Stimulated activated effector memory CD8-positive, alpha-beta T cell treated with anti-CD3 and anti-CD28 coated beads, Interleukin-12 subunit alpha, Interleukin-12 subunit beta, amount 100 ng/mL, for 72 hours (primary cell): ENCODE measurements at places on chromosomes 6 and 20.

GRCh38 chr6:40631744-40632143 is 44.6 kb upstream of the LRFN2 start:
- DNase-seq, result no peak

- DNase-seq, result peak; percentile 25
These were observed 7.4 kb upstream of the ADTRP start for GRCh38 chr6:11785774-11786579.

DNA sequence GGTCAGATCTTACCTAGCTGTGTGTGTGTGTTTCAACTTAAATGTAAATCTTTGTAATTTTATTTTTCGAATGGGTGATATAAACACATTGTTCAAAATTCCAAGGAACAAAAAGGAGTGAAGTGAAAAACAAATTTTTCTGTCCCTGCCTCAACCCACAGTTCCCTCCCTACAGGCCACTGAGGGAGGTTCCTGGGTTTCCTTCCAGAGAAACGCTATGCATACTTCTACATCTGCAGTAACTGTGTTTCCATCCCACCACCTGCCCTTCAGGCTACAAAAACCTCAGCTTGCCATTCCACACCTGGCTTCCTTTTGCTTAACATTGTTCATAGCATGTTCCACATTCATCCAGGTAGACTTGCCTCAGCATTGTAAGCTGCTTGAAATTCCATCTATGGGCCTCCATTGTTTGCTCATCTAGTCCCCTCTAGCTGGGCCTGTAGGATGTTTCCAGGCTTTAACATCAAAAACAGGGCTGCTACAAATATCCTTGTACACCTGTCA is 12.0 kb downstream of the ANGPT4 start:
- no peak for DNase-seq

DNA sequence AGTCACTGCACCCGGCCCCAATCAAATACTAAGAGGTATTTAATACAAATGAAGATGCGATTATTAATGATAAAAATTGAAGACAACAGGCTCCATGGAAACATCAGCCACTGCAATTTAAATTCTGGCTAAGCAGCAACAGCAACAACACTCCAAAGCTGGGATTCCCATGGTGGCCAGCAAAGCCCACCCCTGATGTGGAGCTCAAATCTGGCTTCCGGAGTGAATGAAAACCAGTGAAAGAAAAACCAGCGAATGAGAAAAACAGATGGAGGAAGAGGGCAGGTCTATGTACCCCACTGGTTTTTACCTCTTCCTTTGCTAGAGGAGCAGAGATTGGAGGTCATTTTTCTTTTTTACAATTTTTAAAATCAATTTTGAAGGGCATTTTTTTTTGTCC is 135.9 kb upstream of the PDE10A start:
- no peak for DNase-seq

- no peak for DNase-seq
These were observed 166.0 kb downstream of the PREX1 start for GRCh38 chr20:48661575-48662455.

- DNase-seq, result no peak
These were observed 497.5 kb upstream of the CITED2 start for GRCh38 chr6:139871803-139872510.

GRCh38 chr20:46299078-46299477 is 9.2 kb downstream of the CDH22 start:
- no peak for DNase-seq

DNA sequence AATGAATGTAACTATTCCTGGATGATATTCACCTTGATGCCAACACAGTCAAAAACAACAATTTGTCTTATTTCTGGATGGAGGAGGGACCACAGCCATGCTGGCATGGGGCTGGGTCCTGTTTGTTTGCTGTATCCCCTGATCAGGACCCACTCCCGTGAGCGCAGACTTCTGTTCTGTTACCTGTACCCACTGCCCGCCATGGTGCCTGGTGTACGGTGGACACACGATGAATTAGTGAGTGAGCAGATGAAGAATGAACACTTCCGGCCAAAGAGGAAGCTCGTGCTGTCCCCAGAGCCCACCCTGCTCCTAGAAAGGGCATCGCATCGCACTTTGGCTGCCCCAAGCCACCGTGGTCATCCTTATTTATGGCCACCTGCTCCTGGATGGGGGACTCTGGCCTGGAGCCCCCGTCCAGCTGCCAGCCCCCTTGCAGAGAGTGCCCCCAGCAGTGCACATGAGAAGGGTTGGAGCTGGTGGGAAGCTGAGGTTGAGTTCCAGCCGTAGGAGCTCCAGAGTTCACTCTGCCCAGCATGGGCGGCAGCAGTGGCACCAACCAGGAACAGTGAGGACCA is 100.9 kb downstream of the BMP7 start:
- DNase-seq, result no peak

GRCh38 chr6:154653385-154653784 is 79.8 kb upstream of the SCAF8 start:
- no peak for DNase-seq

GRCh38 chr20:43938932-43939761 is 24.5 kb downstream of the TOX2 start:
- DNase-seq, result no peak

- DNase-seq, result no peak
These were observed 107.3 kb downstream of the FOXO3 start for GRCh38 chr6:108667993-108668392.

DNA sequence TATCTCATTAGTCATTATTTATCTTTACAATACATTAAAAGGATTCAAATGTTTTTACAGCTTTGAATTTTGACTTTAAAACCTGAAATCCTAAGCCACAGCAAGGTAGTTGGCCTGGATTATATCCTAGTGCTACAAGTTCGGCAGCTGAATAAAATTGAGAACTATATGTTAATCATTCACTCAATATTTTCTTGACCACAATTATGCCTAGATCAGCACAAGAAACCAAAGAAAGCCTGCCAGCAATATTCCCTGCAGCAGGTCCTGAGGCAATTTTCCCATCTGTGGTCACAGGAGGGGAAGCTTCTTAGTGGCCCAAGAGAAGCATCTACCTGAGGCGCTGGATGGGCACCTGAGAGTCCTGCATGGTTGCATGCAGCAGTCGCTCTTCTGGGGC is 183.5 kb downstream of the GMDS start:
- DNase-seq, result no peak

- peak; percentile 51 for DNase-seq
These were observed at the start of gene ZC3H12D for GRCh38 chr6:149484733-149485700. TSS of gene ZC3H12D (minus strand) at chr6:149485014. CDS start at chr6:149474543, 10,471 bp downstream.

- DNase-seq, result no peak
These were observed 7.4 kb downstream of the ECT2L start for GRCh38 chr6:138803331-138803730.

DNA sequence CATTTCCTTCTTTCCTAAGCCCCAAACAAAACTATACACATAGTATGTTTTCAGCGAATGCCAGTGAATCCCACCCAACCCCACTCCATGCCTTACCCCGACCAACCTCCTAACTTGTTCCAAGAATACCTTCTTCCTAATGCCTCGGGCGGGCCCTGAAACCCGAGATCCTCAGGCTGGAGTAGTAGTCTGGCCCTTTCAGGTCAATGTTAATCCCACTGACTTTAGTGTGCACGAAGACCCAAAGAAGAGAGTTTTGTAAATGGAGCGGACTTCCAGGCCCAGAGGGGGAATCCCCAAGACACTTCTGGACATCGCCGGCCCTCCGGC is 394 bp downstream of the YIPF3 start:
- DNase-seq, result no peak

DNA sequence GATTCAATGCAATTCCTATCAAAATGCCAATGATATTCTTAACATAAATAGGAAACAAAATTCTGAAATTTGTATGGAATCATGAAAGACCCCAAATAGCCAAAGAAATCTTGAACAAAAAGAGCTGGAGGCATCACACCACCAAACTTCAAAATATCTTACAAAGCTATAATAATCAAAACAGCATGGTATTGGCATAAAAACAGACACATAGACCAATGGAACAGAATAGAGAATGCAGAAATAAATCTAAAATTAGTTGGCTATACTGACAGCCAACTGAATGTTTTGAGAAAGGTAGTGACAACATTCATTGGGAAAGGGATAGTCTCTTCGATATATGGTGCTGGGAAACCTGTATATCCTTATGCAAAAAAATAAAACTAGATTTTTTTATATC is 121.9 kb upstream of the ASCC3 start:
- DNase-seq, result no peak

DNA sequence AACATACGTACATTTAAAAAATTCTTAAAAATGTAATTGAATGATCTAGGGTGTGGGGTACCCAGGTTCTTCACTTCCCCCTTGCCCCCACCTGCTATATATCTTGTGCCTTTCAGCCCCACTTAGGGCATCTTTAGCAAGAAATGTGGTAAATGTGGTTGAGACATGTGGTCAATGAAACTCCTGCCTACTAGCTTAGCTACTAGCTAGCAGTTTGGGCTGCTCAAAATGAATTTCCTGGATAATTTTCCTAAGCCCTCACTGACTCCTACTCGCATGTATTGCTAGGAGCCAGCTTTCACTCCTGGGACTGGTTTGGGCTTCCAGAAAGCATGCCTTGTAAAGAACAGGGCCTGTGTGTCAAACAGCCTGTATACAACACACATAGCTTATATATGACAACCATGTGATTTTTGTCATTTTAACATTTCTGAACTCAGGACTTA is 257.3 kb downstream of the ATXN1 start:
- no peak for DNase-seq

- no peak for DNase-seq
These were observed 88.0 kb downstream of the METTL24 start for GRCh38 chr6:110270165-110270564.

GRCh38 chr6:24412294-24412693 is 9.6 kb downstream of the MRS2 start:
- DNase-seq, result no peak

GRCh38 chr20:3786126-3786484 is 435 bp downstream of the CENPB start:
- DNase-seq, result peak; percentile 26

DNA sequence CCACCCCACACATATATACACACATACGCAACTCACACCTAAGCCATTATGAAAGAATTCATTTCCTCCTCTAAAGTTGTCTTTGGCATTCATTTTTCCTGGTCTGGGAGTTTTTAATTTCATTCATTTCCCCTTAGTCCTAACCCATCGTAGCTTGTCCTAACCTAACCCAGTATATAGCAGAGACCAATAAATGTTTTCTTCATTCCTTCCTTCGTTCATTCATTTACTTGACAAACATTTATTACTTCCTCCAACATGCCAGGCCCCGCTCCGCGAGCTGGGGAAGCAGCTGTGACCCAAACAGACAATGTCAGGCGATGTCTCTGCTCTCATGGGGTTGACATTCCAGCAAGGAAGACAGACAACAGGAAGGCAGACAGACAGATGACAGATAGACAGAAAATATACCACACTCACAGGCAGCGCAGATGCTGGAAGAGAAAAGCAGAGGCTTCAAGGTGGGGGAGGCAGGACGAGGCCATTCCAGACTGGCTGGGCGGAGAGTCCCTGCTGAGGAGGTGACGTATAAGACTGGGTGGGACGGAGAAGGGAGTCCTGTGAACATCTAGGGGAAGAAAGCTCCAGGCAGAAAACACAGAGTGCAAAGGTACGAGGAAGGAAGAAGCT is 33.7 kb upstream of the SIRPA start:
- DNase-seq, result no peak

DNA sequence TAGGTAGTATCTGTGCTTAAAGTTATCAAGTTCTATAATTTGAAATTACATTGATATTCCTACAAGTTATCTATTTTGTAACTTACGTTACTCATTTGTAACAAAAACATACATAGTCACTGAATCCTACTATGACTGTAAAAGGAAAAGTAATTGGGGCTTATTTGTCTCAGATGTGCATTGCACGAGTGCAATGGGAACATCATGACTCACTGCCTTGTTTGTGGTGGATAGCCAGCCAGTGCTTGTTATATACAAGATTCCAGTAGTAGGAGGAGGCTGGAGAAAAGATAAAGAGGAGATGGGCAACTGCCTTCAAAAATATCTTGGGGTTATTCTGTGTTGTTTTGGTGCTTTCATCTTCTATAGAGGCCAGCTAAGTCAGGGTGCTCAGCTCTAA is 164.1 kb downstream of the RNF144B start:
- DNase-seq, result no peak
